Subcutaneous adipose tissue (tissue), 4 donors: ENCODE measurements at places on chromosomes 3 and 15. TPM values are rescaled to one million over a fixed set of nuclear protein-coding genes. Genes with fewer than 3 reads are reported as not detected.

NR1I2 gene
- total RNA-seq = not detected

ZKSCAN7 gene
- total RNA-seq = 3.3 TPM

GOLGA8G gene
- not detected for total RNA-seq

SLC28A2 gene
- not detected for total RNA-seq

KCNH8 gene
- total RNA-seq = not detected

HDAC11 gene
- 11.1 TPM for total RNA-seq

POLQ gene
- total RNA-seq = 0.68 TPM

IRAK2 gene
- 6.8 TPM for total RNA-seq
